ENCODE measurements at places on chromosomes 3 and 15. TPM values are rescaled to one million over a fixed set of nuclear protein-coding genes. Genes with fewer than 3 reads are reported as not detected.
A peak's percentile ranks its signal among the peaks of the same experiment; 100 is the strongest.

GOLGA8T gene
- 1.5 TPM for total RNA-seq

CA12 gene
- total RNA-seq = 89.6 TPM

TMEM158 gene
- total RNA-seq = 1.2 TPM

SLC15A2 gene
- 0.49 TPM for total RNA-seq

EIF5A2 gene
- 6.6 TPM for total RNA-seq

GRCh38 chr3:69161587-69162307 lies 39.4 kb upstream of the LMOD3 start:
- H3K4me1 ChIP-seq = no peaks in the 10 kb centered on the region
- no peaks in the 10 kb centered on the region for H3K27me3 ChIP-seq
- no peak overlapping the region for H3K4me3 ChIP-seq
- no peak for DNase-seq
- no peak overlapping the region for H3K27ac ChIP-seq

DNA sequence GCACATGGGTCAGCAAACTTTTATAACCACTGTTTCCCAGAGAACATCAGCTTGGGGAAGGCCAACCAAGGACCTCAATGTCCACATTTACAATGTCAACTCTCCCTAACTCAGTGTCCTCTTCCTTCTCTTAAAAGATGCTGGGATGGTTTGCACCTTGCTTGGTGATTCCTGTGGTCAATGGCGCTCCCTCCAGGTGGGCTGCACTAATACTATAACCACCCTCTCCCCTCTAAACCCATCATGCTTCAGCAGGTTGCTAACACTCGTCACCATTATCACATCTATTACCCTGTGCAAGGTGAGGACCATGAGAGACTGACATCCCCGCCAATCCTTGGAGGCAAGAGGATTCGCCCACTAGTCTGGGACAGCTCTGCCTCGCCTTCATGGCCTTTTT lies 65.2 kb downstream of the FRMD5 start:
- no peak for DNase-seq
- no peak overlapping the region for H3K27ac ChIP-seq
- no peak overlapping the region for H3K4me3 ChIP-seq
- no peaks in the 10 kb centered on the region for H3K27me3 ChIP-seq
- no peaks in the 10 kb centered on the region for H3K4me1 ChIP-seq

DNA sequence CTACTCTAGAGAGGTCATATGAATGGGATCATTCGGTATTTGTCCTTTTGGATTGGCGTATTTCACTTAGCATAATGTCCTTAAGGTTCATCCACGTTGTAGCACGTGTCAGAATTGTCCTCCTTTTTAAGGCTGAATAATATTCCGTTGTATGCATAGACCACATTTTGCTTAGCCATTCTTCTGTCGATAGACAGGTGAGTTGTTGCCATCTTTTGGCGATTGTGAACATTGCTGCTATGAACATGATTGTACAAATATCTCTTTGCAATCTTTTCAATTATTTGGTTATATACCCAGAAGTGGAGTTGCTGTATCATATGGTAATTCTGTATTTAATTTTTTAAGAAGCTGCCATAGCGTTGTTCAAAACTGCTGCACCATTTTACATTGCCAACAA lies 52.4 kb upstream of the GOLGA8J start:
- H3K27ac ChIP-seq = no peak overlapping the region
- H3K36me3 ChIP-seq = no peaks in the 10 kb centered on the region
- no peak overlapping the region for H3K4me3 ChIP-seq
- no peak for DNase-seq

GRCh38 chr3:11835028-11835639 lies 11.6 kb downstream of the TAMM41 start:
- H3K36me3 ChIP-seq = no peaks in the 10 kb centered on the region
- no peaks in the 10 kb centered on the region for H3K4me1 ChIP-seq
- H3K4me3 ChIP-seq = no peak overlapping the region
- H3K27ac ChIP-seq = no peak overlapping the region
- no peaks in the 10 kb centered on the region for H3K27me3 ChIP-seq
- no peak for DNase-seq

DNA sequence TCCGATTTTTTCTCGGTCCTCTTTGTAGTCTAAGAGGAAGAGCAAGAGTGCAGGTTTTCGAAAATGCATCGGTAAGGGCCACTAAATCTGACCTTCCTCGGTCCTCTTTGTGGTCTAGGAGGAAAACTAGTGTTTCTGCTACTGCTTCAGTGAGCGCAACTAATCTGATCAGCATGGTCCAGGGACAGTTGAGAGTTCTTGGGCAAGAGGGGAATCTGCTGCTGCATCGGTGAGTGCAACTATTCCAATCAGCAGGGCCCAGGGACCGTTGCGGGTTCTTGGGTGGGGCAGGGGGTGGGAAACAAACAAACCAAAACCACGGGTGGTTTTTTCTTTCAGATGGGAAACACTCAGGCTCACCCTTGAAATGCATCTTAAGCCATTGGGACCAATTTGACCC lies 10.5 kb upstream of the OSBPL11 start:
- DNase-seq = no peak
- H3K4me3 ChIP-seq = no peak overlapping the region
- no peak overlapping the region for H3K27ac ChIP-seq
- no peaks in the 10 kb centered on the region for H3K4me1 ChIP-seq
- H3K36me3 ChIP-seq = no peaks in the 10 kb centered on the region

DNA sequence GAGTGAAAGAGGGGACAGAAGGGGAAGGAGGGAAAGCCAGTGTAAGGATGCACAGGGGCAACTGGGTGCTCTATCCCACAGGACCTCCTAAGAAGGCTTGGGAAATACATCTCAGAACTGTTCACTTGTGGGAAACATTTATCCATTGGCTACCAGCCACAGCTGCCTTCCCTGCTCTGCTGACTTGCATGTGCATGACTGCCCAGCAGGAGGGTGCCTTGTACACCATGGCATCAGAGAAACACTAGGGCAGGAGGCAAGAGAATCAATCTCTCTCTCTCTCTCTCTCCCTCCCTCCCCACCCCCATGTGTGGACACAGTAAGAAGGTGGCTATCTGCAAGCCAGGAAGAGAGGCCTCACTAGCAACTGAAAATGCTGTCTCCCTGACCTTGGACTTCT lies 62.9 kb upstream of the ZBTB38 start:
- no peaks in the 10 kb centered on the region for H3K36me3 ChIP-seq
- H3K27ac ChIP-seq = no peak overlapping the region
- H3K4me1 ChIP-seq = no peaks in the 10 kb centered on the region
- no peaks in the 10 kb centered on the region for H3K27me3 ChIP-seq
- no peak overlapping the region for H3K4me3 ChIP-seq

GRCh38 chr3:49715611-49716121 lies 3.8 kb downstream of the AMIGO3 start:
- H3K36me3 ChIP-seq = no peaks in the 10 kb centered on the region
- H3K27ac ChIP-seq = no peak overlapping the region
- DNase-seq = no peak
- no peaks in the 10 kb centered on the region for H3K27me3 ChIP-seq
- H3K4me1 ChIP-seq = peaks cover 20% of the 10 kb centered on the region

DNA sequence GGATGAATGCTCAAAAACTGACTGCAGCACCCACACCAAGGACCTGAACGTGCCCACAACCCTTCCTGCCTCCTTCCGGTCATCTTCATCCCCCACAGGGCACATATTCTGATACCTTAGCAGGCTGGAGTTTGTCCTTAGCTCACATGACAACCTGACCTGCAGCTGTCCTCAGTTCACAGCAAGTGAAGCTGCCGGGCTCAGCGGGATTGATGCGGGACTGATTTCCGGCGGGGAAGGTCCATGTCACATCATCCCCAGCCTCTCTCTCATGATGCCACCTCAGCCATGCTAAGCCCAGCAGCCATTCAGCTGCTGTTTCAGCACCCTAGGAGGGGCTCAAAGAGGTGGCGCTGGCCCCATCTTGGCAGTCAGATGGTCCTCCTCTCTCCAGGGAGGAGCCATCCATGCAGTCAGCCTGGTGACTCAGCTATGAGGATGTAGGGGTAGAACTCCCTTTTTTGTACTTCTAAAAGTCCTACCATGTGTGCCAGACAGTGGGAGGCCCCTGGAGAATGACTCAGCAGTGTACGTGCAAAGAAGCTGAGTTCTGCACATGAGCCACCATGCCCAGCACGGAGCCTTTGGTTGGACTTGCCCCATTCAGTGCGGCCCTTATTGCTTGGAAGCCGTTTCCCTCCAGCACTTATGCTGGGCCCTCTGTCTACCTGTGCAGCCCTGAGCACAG lies 9.5 kb downstream of the CA12 start:
- H3K4me1 ChIP-seq = peaks cover 78% of the 10 kb centered on the region
- no peaks in the 10 kb centered on the region for H3K27me3 ChIP-seq
- H3K27ac ChIP-seq = peak overlapping the region; percentile 92
- H3K36me3 ChIP-seq = no peaks in the 10 kb centered on the region
- DNase-seq = peak; percentile 95
- H3K4me3 ChIP-seq = no peak overlapping the region

DNA sequence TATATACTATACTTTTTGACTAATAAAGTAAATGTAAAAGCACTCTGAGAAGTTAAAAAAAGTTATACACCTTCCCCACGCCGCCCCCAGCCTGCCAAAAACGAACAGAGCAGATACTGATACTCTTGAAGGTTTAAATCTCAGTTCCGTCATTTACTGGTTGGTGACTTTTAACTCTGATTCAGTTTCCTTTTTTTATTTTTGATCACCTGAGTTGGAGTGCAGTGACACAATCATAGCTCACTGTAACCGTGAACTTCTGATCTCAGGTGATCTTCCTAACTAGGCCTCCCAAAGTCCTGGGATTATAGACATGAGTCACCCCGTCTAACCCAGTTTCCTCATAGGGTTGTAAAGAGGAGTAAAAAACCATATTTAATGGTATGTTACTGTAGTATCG lies 3.3 kb upstream of the TIPIN start:
- no peak for DNase-seq
- no peaks in the 10 kb centered on the region for H3K27me3 ChIP-seq
- no peak overlapping the region for H3K4me3 ChIP-seq
- peak overlapping the region; percentile 44 for H3K27ac ChIP-seq
- no peaks in the 10 kb centered on the region for H3K4me1 ChIP-seq

DNA sequence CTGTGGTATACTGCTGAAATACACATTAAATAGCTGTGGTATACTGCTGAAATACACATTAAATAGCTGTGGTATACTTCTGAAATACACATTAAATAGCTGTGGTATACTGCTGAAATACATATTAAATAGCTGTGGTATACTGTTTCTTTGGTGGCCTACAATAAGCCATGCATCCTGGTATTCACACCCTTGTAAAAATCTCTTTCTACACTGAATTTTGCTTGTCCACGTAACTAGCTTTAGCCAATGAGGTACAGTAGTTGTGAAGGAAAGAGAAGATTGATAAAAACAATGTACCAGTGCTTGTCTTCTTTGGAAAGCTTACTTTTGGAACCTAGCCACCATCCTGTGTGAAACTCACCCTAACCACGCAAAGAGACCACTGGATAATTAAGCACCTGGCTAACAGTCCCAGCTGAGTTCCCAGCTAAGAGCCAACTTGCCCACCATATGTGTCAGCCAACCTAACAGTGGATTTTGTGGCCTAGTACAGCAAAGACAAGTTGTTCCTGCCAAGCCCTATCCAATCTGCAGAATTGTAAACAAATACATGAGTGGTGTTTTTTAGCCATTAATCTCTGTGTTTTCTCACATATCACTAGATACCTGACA lies 103.4 kb upstream of the MELTF start:
- no peaks in the 10 kb centered on the region for H3K4me1 ChIP-seq
- H3K27ac ChIP-seq = no peak overlapping the region
- peaks cover 51% of the 10 kb centered on the region for H3K36me3 ChIP-seq
- DNase-seq = no peak

DNA sequence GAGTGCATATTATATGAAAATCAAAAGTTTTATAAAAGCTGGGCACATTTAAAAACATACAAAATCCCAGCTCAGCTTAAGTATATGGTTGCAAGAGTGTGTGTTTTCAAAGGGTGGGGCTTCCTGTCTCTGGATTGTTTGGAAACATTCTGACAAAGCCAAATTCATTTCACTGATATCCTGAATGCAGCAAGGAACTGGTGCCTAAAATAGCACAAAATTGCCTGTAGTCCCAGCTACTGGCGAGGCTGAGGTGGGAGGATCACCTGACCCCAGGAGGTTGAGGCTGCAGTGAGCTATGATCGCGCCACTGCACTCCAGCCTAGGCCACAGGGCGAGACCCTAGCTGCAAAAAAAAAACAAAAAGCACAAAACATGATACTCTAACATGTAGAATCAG lies 13.0 kb upstream of the TJP1 start:
- H3K27me3 ChIP-seq = no peaks in the 10 kb centered on the region
- no peaks in the 10 kb centered on the region for H3K4me1 ChIP-seq
- H3K27ac ChIP-seq = no peak overlapping the region
- DNase-seq = no peak
- no peaks in the 10 kb centered on the region for H3K36me3 ChIP-seq

- H3K4me3 ChIP-seq = peak overlapping the region; percentile 44
- no peaks in the 10 kb centered on the region for H3K27me3 ChIP-seq
- no peak for DNase-seq
- H3K4me1 ChIP-seq = peaks cover 10% of the 10 kb centered on the region
Measured at GRCh38 chr3:10505791-10506585, 602 bp upstream of the ATP2B2 start.

DNA sequence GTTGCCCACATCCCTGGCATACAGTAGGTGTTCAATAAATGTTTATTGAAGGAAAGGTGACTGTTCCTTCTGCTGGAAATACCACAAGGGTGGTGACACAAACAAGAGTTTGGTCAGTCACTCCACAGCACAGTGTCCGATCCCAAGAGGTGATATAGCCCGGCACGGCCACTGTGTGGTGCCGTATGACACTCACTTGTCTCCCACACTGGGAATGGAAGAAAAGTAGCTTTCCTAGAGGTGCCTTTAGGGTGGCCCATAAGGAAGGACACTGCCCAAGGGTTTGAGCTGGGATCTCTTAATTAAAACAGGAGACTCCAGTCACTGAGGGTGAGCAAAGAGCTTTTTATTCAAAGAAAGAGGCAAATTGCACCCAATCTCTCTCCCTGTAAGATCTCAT lies 40.5 kb downstream of the TGM4 start:
- no peak overlapping the region for H3K27ac ChIP-seq
- no peak overlapping the region for H3K4me3 ChIP-seq
- no peaks in the 10 kb centered on the region for H3K4me1 ChIP-seq
- no peaks in the 10 kb centered on the region for H3K36me3 ChIP-seq
- H3K27me3 ChIP-seq = no peaks in the 10 kb centered on the region

DNA sequence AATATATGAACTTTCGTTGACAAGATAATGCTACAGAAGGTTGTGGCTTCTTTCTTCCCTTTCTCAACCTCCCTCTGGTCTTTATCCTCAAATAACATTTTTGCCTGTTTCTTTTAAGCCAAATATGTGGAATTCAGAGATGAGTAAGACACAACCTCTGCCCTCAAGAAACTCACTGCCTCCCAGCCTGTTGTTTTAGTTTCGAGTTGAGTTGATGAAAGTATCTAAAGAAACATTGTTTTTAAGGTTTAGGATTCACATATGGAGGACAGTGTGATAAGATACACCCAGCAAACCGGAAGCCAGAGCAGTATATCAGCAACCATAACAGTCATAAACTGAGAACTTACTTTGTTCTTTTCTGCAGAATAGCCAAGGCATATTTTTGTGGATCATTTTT lies 218.6 kb downstream of the THSD4 start:
- H3K4me3 ChIP-seq = no peak overlapping the region
- no peaks in the 10 kb centered on the region for H3K36me3 ChIP-seq
- DNase-seq = no peak
- no peaks in the 10 kb centered on the region for H3K27me3 ChIP-seq
- H3K27ac ChIP-seq = no peak overlapping the region

GRCh38 chr3:72078676-72079368 lies 293.9 kb upstream of the PROK2 start:
- H3K4me3 ChIP-seq = no peak overlapping the region
- H3K27ac ChIP-seq = no peak overlapping the region
- DNase-seq = no peak
- H3K36me3 ChIP-seq = no peaks in the 10 kb centered on the region
- peaks cover 7% of the 10 kb centered on the region for H3K4me1 ChIP-seq

GRCh38 chr3:149812165-149812605 lies 830 bp upstream of the RNF13 start:
- peak overlapping the region; percentile 92 for H3K4me3 ChIP-seq
- no peaks in the 10 kb centered on the region for H3K27me3 ChIP-seq
- no peak for DNase-seq
- H3K27ac ChIP-seq = peak overlapping the region; percentile 100
- peaks cover 39% of the 10 kb centered on the region for H3K4me1 ChIP-seq

Measured in vagina (tissue), 2 donors.